ENCODE measurements at places on chromosomes 2 and 18.

DNA sequence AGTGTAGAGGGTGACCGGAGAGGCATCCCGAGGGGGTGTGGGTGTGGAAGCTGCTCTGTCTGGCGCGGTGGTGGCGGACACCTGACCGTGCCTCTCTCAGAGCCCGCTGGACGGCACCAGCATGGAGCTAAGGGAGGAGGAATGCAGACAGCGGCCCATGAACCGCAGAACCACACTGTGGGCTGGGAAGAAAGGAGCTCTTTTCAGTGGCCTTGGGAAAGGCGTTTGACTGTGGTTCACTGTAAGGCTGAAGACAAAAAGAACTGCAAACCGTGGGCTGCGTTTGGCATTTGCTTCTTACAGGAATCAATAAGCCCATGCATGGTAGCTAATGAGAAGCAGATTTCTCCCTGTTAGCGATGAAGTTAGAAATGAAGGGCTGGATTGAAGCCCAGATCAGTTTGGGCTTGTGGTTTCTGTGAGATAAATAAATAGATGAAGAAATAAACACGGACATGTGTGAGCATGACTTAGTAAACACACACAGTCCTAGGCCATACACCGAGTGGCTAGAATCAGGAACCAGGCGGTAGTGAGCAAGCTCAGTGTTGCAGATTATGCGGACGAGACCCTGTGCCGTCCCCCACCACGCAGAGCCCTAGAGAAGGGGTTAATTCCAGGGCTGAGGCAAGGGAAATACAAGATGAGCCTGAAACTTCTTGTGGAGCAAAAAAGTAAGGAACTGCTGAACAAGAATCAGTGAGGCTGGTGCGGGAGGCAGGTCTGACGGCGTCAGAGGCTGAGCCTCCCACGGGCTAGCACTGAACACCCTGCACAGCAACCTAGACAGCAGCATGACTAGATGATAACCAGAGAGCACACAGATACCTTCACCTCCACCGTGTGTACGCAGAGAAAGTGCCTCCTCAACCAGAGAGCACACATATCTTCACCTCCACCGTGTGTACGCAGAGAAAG, 29.3 kb upstream of the NFATC1 start:
- no peak for DNase-seq

DNA sequence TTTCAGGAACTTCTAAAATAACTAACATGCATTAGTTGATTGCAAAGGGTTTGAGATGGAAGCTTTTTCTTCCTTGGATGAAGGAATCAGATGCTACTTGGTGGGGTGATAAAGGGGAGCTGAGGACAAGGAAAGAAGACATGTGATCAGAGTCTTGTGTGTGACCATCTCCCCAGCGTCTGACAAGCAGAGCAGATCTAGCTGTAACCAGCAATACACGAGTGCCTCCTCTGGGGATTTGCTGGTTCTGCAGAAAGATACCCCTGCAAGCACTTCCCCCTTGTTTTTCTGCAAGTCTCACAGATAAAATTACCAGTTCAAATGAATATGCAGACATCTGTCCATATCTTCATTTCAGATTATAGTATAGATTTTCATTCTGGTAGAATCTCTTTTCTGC, 2.7 kb downstream of the CDH7 start:
- DNase-seq, result peak; percentile 70

DNA sequence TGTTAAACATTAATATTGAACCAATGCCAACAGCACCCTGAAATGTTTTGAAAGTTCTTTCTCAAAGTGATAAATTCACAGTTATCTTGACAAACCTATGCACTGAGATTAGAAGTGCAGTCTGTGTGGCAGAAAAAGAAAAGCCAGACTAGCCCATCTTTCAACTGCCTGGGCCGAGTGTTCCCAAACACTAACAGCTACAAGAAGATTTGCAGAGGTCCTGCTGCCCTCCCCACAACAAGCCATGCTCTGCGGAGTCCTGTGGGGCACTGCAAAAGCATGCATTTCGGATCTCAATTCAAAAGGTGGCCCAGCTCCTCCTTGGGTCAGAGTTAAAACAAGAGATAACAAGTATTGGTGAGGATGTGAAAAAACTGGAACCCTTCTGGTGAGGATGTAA, 208.4 kb upstream of the TMEM200C start:
- no peak for DNase-seq

DNA sequence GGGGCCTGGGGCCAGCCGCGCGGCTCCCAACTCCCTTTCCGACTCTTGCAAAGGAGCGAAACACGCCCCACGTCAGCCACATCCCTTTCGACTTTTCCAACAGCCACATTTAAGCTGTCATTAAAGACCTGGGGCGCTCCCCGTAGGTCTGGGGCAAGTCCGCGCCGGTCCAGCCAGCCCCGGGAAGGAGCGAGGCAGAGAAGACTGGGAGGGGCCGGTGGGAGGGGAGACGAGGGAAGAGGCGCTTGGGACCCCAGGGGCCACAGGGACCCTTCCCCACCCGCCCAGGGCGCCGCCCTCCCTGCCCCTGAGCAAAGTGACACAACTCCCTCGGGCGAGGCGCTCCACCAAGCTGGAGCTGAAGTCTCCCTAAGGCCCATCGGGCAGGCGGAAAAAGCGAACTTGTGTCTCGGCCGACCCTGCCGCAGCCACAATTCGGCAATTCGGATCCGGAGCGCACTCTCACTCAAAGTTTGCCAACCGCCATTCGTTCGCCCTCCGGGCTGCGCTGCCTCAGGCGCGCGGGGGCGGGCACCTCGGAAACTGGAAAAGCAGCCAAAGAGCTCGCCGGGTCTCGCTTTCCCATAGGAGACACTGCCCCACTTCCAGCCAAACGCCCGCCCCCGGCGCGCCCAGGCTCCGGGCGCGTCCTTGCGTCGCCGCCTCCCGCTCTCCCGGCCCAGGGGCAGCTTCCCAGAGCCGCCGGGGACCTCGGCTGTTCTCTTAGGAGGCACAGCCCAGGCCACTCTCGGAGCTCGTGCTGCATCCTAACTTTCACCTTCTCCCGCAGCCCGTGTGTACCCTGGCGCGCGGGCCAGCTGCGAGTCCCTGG, 1.1 kb upstream of the KCTD1 start:
- DNase-seq, result peak; percentile 22

DNA sequence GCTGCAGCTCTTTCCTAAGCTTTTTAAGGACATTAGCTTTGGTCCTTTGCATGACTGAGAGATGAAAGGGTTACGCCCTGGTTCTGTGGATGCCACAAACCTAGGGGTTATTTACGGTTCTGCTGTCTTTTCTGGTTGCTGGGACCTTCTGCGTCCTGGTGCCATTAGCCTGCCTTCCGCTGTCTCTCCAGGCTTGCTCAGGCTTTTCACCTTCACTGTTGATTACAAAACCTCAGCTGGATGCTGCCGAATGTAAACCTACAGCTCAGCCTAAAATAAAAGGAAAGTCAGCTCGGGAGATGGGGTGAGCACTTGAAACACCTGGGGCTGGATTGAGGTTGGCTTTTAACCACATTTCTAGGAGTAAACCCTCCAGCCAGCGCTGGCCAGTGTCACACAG, 130.9 kb upstream of the ARHGAP28 start:
- no peak for DNase-seq

Data from dorsolateral prefrontal cortex (tissue), 122 donors.